Breast epithelium (tissue), 4 donors: ENCODE measurements at places on chromosomes 1 and 21. TPM values are rescaled to one million over a fixed set of nuclear protein-coding genes. Genes with fewer than 3 reads are reported as not detected.

DNA sequence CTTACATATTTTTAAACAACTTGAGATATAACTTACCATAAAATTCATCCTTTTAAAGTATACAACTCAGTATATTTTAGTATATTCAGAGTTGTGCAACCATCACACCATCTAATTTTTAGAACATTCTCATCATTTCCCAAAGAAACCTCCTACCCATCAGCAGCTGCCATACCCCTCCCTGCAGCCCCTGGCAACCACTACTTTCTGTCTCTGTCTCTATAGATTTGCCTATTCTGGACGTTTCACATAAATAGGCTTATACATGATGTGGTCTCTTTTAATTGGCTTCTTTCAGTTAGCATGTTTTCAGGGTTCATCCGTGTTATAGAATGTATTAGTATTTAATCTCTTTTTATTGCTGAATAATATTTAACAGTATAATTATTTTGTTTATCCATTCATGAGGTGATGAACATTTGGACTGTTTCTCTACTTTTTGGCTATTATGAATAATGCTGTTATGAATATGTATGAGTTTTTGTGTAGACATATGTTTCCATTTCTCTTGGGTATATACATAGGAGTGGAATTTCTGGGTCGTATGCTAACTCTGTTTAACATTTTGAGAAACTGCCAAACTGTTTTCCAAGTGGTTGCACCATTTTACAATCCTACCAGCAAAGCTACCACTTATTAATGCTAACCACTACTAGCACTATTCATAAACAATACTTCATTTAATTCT is 29.5 kb downstream of the WDR26 start:
- H3K4me1 ChIP-seq = no peaks in the 10 kb centered on the region
- no peak overlapping the region for H3K27ac ChIP-seq
- H3K36me3 ChIP-seq = peaks cover 9% of the 10 kb centered on the region

BEST4 gene
- 0.15 TPM for total RNA-seq

CDC7 gene
- 4.9 TPM for total RNA-seq

ROR1 gene
- 11.6 TPM for total RNA-seq

SKI gene
- total RNA-seq = 33.8 TPM

- no peaks in the 10 kb centered on the region for H3K27me3 ChIP-seq
- no peak for DNase-seq
- no peaks in the 10 kb centered on the region for H3K36me3 ChIP-seq
- H3K4me1 ChIP-seq = no peaks in the 10 kb centered on the region
Observed at GRCh38 chr1:235430991-235431390, 63.8 kb downstream of the TBCE start.

DNA sequence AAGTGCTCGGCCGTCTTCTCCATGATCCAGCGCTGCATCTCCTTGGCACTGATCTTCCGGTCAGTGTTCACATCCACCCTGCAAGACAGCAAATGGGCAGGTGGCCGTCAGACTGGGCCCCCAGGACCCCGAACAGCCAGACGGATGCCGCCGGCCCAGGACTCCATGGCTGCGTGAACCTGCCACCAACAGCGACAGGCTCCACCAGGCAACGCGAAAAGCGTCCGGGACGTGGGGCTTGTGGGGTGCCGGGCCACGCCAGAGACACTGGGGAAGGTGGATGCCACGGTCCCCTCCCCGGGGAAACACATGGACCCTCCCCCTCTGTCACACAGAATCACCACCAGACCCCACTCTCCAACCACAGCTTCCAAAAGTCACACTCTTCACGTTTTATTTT is 7.9 kb downstream of the SDF4 start:
- H3K27ac ChIP-seq = no peak overlapping the region
- no peak for DNase-seq
- peaks cover 15% of the 10 kb centered on the region for H3K36me3 ChIP-seq
- no peaks in the 10 kb centered on the region for H3K4me1 ChIP-seq

- no peak overlapping the region for H3K4me3 ChIP-seq
- no peak for DNase-seq
- no peak overlapping the region for H3K27ac ChIP-seq
- H3K4me1 ChIP-seq = peaks cover 5% of the 10 kb centered on the region
Observed at GRCh38 chr1:231629132-231629531, 2.5 kb downstream of the DISC1 start.

OR6K3 gene
- total RNA-seq = not detected

GBP6 gene
- 0.44 TPM for total RNA-seq

GRCh38 chr1:27931759-27932158 is 3.0 kb upstream of the SMPDL3B start:
- H3K27ac ChIP-seq = no peak overlapping the region
- H3K27me3 ChIP-seq = no peaks in the 10 kb centered on the region
- DNase-seq = no peak
- no peaks in the 10 kb centered on the region for H3K36me3 ChIP-seq
- H3K4me3 ChIP-seq = no peak overlapping the region

ARF1 gene
- 263 TPM for total RNA-seq

- no peak overlapping the region for H3K27ac ChIP-seq
- DNase-seq = no peak
- no peaks in the 10 kb centered on the region for H3K27me3 ChIP-seq
- H3K36me3 ChIP-seq = no peaks in the 10 kb centered on the region
Observed at GRCh38 chr1:228801068-228801467, 65.8 kb downstream of the RHOU start.

DNA sequence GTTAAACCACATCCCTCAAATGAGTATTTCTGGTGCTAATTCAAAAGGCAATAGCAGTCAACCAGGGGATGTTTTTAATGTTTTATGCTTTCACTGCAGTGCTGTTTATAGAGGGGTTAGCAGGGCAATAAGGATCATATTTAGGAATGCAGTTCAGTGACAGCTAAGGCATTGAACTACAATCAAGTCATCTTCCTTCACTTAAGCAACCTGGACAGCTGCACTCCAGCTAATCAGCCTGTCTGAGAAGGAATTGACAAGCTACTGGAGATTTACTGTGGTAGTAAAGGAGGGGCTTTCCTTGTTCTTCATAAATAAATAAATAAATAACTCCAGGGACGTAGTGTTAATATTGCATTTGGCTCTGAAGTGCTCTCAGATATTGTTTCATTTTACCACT is 93.9 kb downstream of the DAB1 start:
- H3K4me3 ChIP-seq = no peak overlapping the region
- no peak overlapping the region for H3K27ac ChIP-seq
- H3K36me3 ChIP-seq = no peaks in the 10 kb centered on the region
- H3K27me3 ChIP-seq = no peaks in the 10 kb centered on the region
- DNase-seq = no peak

GRCh38 chr21:36004441-36004840 is 55.9 kb downstream of the SETD4 start:
- H3K4me3 ChIP-seq = no peak overlapping the region
- no peaks in the 10 kb centered on the region for H3K36me3 ChIP-seq
- H3K4me1 ChIP-seq = no peaks in the 10 kb centered on the region
- DNase-seq = no peak
- no peaks in the 10 kb centered on the region for H3K27me3 ChIP-seq

BMP8A gene
- not detected for total RNA-seq
